ENCODE measurements at places on chromosomes 7 and 10. TPM values are rescaled to one million over a fixed set of nuclear protein-coding genes. Genes with fewer than 3 reads are reported as not detected.

GRCh38 chr10:103273041-103273441 lies 3.9 kb upstream of the INA start:
- DNase-seq: no peak

DNA sequence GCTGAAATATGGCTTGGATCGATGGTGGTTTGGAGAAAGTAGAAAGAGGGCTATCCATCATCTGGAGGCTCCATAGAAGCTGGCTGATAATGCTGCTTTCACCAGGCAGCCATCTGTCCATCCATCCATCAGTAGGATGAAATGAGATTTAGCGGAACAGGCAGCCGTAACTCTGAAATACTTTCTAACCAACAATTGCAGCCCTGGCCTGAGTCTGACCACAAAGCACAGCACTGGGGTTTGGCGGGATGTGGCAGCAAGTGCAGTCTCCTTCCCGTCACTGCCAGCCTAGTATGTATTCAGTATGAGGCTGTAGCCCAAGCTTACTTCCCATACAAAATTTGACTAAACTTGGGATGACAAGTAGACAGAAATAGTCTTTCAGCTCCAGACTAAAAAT lies 38.0 kb downstream of the R3HCC1L start:
- DNase-seq: no peak

GRCh38 chr7:117134889-117135552 lies 181.7 kb downstream of the ST7 start:
- DNase-seq: no peak

GRCh38 chr7:151340794-151341356 lies 737 bp upstream of the NUB1 start:
- DNase-seq: no peak

Gene ANKRD1
- polyA plus RNA-seq: not detected

DNA sequence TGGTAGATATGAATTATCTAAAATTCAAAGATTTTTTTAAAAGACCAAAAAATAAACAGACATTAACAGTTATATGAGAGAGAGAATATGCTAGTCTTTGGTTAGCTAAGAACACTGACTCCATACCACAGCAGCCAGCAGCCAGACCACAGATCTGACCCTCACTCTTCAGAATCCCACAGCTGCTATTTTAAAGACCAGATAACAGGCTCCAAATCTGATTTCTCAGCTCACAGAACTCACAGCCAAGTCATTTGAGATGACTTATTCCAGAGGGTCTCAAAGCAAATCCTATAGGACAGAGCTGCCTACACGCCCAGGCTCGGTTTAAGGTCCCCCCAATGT lies 20.4 kb downstream of the NUDCD3 start:
- no peak for DNase-seq

- DNase-seq: no peak
Measured at GRCh38 chr7:147513451-147513850, 1077.1 kb upstream of the C7orf33 start.

Data from right lung (tissue), 10 donors.